ENCODE measurements at places on chromosomes 6 and 20. TPM values are rescaled to one million over a fixed set of nuclear protein-coding genes. Genes with fewer than 3 reads are reported as not detected.
A peak's percentile ranks its signal among the peaks of the same experiment; 100 is the strongest.

DNA sequence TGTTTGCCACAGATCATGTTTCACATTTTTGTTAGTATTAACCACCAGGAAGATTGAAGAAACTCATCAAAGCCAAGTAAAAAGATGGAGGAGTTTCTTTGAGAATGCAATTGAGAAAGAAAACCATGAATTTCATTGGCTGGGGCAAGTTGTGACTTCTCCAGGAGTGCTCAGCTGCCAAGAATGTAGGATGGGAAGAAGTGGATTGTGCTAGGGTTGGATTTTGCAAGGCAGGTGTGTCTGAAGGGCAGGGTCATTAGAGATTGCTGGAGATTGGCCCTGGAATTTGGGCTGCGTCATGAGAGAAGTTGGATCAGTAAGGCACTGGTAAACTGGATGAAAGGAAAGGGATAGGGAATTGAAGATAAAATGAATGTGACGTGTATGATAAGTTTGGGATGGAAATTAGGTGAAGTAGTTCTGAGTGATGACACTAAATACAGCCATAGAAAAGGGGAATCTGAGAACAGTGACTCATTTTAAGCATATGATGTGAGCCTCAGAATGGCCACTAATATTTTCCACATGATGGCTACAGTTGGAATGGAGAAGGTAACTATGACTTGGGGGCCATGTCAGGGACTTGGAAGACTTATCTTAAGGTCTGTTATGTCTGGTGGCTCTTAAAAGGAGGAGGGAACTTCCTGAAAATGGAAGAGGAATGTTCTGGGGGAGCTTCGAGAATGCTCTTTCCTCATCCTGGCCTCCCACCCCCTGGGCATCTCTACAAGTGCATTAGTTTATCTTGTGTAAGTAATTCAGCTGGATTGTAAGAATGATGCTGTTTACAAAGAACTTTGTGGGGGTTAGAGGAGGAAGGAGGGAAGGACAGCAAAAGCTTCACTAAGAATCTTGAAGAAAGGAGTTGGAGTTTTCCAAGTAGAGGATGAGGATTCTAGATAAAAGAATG lies 27.8 kb upstream of the ERVFRD-1 start:
- H3K4me3 ChIP-seq: no peak overlapping the region
- H3K27me3 ChIP-seq: no peaks in the 10 kb centered on the region
- peaks cover under 1% of the 10 kb centered on the region for H3K4me1 ChIP-seq
- DNase-seq: peak; percentile 21
- H3K36me3 ChIP-seq: peaks cover 8% of the 10 kb centered on the region

DNA sequence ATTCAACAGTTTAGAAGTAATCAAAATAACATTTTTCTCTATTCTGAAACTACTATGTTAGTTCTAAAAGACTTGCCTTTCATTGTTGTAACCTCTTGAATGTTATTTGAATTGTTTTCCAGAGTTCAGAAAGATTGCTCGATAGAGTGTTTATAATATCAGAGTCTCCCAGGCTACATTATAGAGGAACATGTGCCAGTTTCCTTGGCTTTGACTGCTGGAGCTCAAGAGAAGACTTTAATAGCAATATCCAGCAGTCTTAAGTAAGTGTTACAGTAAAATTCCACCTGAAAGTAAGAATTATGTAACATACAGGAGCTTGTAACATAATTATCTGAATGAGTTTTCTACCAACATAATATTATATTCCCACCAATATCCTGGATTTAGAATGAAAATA lies 991.8 kb upstream of the ADGRB3 start:
- H3K4me1 ChIP-seq: no peaks in the 10 kb centered on the region
- no peaks in the 10 kb centered on the region for H3K36me3 ChIP-seq
- H3K4me3 ChIP-seq: no peak overlapping the region
- H3K27me3 ChIP-seq: no peaks in the 10 kb centered on the region
- no peak overlapping the region for H3K27ac ChIP-seq

GRCh38 chr6:108435391-108435790 lies 125.3 kb upstream of the FOXO3 start:
- no peaks in the 10 kb centered on the region for H3K4me1 ChIP-seq
- H3K36me3 ChIP-seq: no peaks in the 10 kb centered on the region
- H3K4me3 ChIP-seq: no peak overlapping the region
- no peaks in the 10 kb centered on the region for H3K27me3 ChIP-seq
- DNase-seq: no peak
- H3K27ac ChIP-seq: no peak overlapping the region

GRCh38 chr6:113317442-113317841 lies 539.7 kb upstream of the MARCKS start:
- no peak overlapping the region for H3K27ac ChIP-seq
- H3K4me3 ChIP-seq: no peak overlapping the region
- H3K27me3 ChIP-seq: no peaks in the 10 kb centered on the region

DNA sequence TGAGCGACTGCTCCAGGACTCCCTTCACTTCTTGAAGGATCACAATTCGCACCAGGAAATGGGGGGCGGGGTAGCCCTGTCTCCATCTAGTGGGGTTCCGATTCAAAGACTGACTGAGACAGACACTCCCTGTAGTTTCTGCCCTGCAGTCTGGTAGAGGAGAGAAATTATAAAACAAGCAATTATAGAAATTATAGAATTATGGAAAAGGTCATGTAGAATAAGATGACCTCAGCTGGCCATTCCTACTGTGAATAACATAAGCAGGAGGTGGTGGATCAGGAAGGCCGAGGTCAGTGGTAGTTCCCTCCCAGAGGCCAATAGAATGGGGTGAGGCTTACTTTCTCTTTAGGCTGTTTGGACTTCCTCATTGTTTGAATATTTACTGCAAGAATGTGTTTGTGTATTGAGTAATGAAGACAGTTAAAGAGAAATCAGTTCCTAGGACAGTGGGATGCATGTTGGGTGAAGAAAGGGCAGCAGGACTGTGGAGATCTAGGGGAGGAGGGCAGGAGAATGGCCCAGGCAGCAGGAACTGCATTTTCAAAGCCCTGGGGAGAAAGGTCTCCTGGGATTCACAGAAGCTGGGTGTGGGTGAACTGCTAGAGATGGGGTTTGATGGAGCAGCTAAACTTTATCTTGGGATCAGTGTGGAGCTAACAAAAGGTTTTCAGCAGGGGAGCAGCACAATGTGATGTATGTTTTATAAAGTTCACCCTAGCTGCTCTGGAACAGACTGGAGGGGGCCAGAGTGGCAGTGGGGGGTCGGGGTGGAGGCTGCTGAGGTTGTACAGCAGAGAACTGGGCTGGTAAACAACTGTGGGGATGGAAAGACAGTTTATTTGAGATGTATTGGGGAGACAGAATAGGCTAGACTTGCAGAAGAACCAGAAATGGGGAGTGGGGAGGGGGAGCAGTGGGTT lies 2.1 kb downstream of the ZNF341 start:
- no peaks in the 10 kb centered on the region for H3K27me3 ChIP-seq
- peaks cover 28% of the 10 kb centered on the region for H3K4me1 ChIP-seq
- H3K36me3 ChIP-seq: no peaks in the 10 kb centered on the region
- H3K27ac ChIP-seq: no peak overlapping the region

GRCh38 chr6:33116841-33117711 lies 41.3 kb downstream of the HLA-DPB1 start:
- peaks cover 42% of the 10 kb centered on the region for H3K27me3 ChIP-seq
- H3K4me1 ChIP-seq: peaks cover 25% of the 10 kb centered on the region
- H3K36me3 ChIP-seq: no peaks in the 10 kb centered on the region

The SLC22A23 gene
- 13.6 TPM for total RNA-seq

The SLC22A1 gene
- total RNA-seq: 0.89 TPM

The ADTRP gene
- total RNA-seq: 14.3 TPM

The SLC35D3 gene
- total RNA-seq: not detected

The PAK5 gene
- total RNA-seq: not detected

The ATP6V1G2 gene
- total RNA-seq: 3.3 TPM

The POLR1H gene
- total RNA-seq: 36.5 TPM
